ENCODE measurements at places on chromosomes 16 and 17. TPM values are rescaled to one million over a fixed set of nuclear protein-coding genes. Genes with fewer than 3 reads are reported as not detected.

- H3K27me3 ChIP-seq, result peaks cover 16% of the 10 kb centered on the region
- ATAC-seq, result no peak
- H3K27ac ChIP-seq, result no peak overlapping the region
- H3K4me1 ChIP-seq, result no peaks in the 10 kb centered on the region
Measured at GRCh38 chr16:50006964-50007363, 18.1 kb upstream of the CNEP1R1 start.

Gene MEOX1
- total RNA-seq, result 3.3 TPM

Gene KSR1
- total RNA-seq, result 52.6 TPM

DNA sequence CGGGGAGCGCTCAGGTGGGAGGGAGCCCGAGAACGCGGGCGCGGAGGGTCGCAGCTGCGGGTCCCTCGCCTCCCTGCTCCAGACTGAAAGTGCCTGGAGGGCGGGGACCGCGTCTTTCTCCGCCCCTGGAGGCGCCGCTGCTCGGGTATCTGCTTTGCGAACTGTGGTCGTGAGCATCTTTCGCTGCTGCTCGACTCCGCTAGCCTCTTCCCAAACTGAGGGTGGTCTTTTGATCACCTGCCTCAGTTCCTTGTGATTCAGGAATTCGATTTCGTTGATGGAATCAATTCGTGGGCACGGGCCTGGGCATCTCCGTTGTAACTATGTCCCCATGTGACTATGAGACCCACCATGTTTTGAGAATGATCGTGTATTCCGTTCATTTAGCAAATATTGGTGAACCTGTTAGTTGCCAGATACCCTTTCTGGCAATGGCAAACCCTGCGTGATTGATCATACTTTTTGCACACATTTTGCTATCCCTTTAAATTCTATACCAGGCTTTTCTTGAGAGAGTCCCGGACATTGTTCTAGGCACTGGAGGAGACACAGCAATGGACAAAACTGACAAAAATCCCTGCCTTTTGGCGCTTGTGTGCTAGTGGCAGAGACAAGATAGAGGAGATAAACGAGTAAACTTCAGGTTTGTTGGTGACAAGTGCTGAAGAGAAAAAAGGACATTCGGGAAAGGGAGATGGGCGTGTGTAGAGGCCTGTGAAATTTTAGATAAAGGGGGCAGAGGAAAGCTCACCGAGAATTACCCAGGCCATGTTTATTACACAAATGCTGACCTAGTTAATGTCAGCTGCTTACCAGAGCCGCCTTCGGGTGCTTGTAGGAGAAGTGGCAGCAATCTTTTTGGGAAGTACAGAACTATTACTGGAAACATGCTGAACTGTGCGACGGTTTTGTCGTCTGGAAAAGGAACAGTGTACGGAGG is 948 bp downstream of the UTP18 start:
- peak overlapping the region; percentile 81 for H3K4me3 ChIP-seq
- H3K27ac ChIP-seq, result peak overlapping the region; percentile 50
- H3K27me3 ChIP-seq, result no peaks in the 10 kb centered on the region
- peaks cover 24% of the 10 kb centered on the region for H3K4me1 ChIP-seq
- ATAC-seq, result no peak

DNA sequence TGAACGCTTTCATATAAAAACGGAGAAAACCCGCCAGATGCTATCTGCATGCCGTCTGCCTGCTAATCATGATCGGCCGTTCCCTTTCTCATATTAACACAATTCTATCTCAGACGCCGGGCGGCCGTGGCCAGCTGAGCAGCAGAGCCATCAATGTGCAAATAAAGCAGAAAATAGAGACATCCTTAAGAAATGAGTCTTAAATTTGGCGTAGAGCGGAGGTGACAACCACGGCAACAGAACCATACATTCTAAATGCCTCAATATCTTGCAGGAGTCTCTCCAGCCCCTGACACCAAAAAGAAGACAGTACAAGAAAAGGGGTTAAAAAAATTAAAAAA is 2.7 kb upstream of the IRX5 start:
- no peak for ATAC-seq
- peaks cover 15% of the 10 kb centered on the region for H3K4me1 ChIP-seq
- H3K27me3 ChIP-seq, result peaks cover 54% of the 10 kb centered on the region

- H3K4me3 ChIP-seq, result no peak overlapping the region
- peaks cover 30% of the 10 kb centered on the region for H3K27me3 ChIP-seq
- no peaks in the 10 kb centered on the region for H3K36me3 ChIP-seq
- no peak for ATAC-seq
- no peak overlapping the region for H3K27ac ChIP-seq
Measured at GRCh38 chr17:29010586-29010985, 4.8 kb upstream of the SEZ6 start.

Gene HOXB1
- not detected for total RNA-seq

Gene NUPR1
- total RNA-seq, result not detected

Gene GAS2L2
- not detected for total RNA-seq

DNA sequence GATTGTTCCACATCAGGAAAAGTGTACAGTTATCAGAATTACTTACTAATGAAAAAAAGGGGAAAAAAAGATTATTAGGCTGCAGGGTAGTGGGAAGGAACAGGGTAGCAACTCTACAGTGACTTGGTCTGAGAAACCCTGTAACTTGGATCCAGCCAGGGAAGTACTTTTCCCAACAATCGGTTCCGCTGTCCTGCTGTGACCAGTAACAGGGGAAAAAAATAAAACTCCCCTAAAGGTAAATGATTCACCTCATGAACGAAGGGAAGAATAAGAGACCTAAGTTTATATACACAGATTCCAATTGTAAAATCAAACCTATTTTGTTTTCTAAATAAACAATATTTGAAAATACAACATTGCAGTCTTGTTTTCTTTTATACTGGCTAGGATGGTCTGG is 189.9 kb downstream of the WWOX start:
- no peak overlapping the region for H3K4me3 ChIP-seq
- no peak overlapping the region for H3K27ac ChIP-seq
- no peaks in the 10 kb centered on the region for H3K27me3 ChIP-seq
- H3K36me3 ChIP-seq, result no peaks in the 10 kb centered on the region

GRCh38 chr16:8958344-8959167 is 5.2 kb downstream of the USP7 start:
- H3K27me3 ChIP-seq, result no peaks in the 10 kb centered on the region
- peak overlapping the region; percentile 99 for H3K4me3 ChIP-seq
- H3K27ac ChIP-seq, result peak overlapping the region; percentile 95
- H3K36me3 ChIP-seq, result peaks cover 19% of the 10 kb centered on the region

GRCh38 chr17:15240644-15241043 is 24.5 kb downstream of the PMP22 start:
- ATAC-seq, result no peak
- H3K27ac ChIP-seq, result no peak overlapping the region
- no peaks in the 10 kb centered on the region for H3K36me3 ChIP-seq
- no peaks in the 10 kb centered on the region for H3K4me1 ChIP-seq

Gene HEATR9
- not detected for total RNA-seq

DNA sequence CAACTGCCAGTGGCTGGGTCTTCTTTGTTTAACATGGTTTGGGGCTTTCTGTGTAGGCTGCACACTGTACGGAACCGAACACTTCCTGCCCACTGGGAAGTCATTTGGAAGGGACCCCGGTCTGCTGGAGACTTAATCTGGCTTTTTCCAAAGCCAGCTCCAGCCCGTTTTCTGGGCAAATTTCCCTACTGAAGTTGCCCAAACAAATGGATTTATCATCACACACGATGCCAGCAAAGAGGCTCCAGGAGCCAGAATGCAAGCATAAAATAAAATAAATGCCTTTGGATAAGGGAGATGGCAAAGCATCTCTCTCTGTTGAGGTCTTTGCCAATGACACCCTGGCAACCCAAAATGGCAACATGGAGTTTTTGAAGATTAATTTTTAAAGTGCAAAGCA is 259.9 kb upstream of the IRX3 start:
- no peaks in the 10 kb centered on the region for H3K36me3 ChIP-seq
- H3K27me3 ChIP-seq, result peaks cover 2% of the 10 kb centered on the region
- ATAC-seq, result no peak
- no peak overlapping the region for H3K27ac ChIP-seq
- no peaks in the 10 kb centered on the region for H3K4me1 ChIP-seq
- H3K4me3 ChIP-seq, result no peak overlapping the region

Gene KIF2B
- total RNA-seq, result not detected

All from activated T-helper 17 cell treated with anti-CD3 and anti-CD28 coated beads, Interleukin-2, amount 50 U/mL, for 72 hours (primary cell).